ENCODE measurements at places on chromosomes 11 and 22. TPM values are rescaled to one million over a fixed set of nuclear protein-coding genes. Genes with fewer than 3 reads are reported as not detected.

DNA sequence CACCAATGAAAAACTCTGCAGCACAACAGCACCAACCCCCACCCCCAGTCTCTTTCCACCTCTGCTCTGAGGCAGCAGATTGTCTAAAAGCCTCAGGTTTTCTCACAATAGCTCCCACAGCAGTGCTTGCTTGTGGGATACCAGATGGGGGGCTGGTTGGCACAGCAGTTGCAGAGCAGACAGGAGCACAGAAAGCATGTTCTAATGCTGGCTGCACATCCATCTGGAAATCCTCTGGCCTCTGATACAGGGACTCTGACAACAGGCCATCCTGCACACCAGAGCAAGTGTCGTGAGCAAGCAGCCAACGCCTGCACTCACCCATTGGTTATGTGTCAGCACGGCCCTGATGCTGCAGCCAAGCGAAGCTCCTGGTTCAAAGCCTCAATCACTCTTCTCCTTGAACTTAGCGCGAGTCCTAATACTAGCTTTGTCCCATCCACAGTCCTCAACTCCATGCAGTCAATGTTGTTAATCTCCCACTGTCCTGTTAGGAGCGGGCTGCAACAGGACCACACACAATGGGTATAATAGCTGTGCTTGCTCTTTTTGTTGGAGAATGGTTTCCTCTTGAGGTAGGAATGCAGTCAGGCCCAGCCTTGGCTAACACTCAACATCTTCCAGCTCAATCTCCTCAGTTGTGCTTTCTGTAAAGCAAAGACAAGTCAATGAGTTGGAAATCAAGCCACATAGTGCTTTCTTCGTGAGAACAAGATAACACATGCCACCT lies 30.3 kb downstream of the VSTM5 start:
- no peaks in the 10 kb centered on the region for H3K4me1 ChIP-seq
- no peak overlapping the region for H3K4me3 ChIP-seq
- peaks cover 27% of the 10 kb centered on the region for H3K36me3 ChIP-seq
- no peak overlapping the region for H3K27ac ChIP-seq

- no peak for DNase-seq
- no peak overlapping the region for H3K4me3 ChIP-seq
- no peaks in the 10 kb centered on the region for H3K36me3 ChIP-seq
- peaks cover 30% of the 10 kb centered on the region for H3K4me1 ChIP-seq
These were observed 63.5 kb upstream of the ZC3H12C start for GRCh38 chr11:110029714-110030113.

DNA sequence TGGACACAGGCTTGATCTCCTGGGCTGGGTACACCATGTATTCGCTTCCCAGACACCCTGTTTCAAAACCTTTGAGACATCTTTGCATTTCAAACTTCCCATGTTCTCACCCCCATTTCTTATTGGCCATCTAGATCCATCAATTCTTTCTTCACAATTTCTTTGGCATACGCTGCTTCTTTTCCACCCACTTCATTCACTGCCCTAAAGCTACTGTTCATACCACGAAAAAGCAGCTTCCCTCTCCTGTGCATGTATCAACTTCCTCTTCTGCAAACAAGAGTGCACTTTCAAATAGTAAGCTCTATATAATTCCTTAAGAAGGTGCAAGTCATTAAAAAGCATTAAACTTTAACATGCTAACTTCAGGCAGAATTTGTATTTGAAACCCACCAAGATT lies 21.4 kb downstream of the UVRAG start:
- H3K36me3 ChIP-seq = no peaks in the 10 kb centered on the region
- H3K4me3 ChIP-seq = no peak overlapping the region
- no peak overlapping the region for H3K27ac ChIP-seq
- H3K27me3 ChIP-seq = no peaks in the 10 kb centered on the region
- H3K4me1 ChIP-seq = peaks cover 22% of the 10 kb centered on the region

GRCh38 chr11:67007126-67007525 lies 15.8 kb upstream of the SYT12 start:
- H3K27ac ChIP-seq = no peak overlapping the region
- H3K36me3 ChIP-seq = no peaks in the 10 kb centered on the region

DNA sequence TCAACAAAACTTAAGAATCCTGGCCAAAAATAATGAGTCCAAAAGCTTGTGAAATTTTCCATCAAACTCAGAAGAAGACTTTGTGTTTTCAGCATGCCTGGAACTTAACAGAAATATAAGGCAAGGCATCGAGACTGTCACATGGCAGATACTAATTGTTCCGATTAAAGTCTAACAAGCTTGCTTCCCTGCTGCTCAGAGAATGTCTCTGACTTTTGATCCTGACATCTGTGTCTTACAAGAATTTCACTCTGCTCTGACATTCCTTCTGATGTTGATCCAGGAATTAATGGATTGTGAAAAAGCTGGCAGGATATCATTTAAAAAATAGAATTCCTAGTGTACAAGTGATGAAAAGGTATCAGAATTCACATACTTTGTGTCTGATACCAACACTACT lies 170.2 kb downstream of the DCDC1 start:
- H3K27me3 ChIP-seq = no peaks in the 10 kb centered on the region
- H3K4me1 ChIP-seq = no peaks in the 10 kb centered on the region
- no peak overlapping the region for H3K4me3 ChIP-seq

DNA sequence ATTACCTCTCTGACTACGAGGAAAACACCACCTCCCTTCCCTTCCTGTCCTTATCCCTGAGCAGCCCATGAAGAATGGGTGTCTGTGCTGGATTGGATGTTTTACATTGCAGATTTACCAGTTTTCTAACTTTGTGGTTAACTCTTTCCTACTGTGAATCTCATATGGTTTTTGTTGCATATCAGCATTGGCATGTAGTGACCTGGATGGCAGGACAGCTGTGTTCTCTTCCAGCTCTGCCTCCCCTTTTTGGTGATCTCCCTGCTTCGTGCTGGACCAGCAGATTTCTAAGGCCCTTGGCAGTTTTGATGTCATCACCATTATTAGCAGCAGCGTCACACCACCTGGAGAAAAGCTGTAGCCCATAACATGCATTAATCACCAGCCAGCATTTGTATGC lies 26.7 kb downstream of the OR6Q1 start:
- H3K4me1 ChIP-seq = peaks cover 9% of the 10 kb centered on the region
- no peak overlapping the region for H3K4me3 ChIP-seq
- DNase-seq = no peak
- no peaks in the 10 kb centered on the region for H3K27me3 ChIP-seq

DNA sequence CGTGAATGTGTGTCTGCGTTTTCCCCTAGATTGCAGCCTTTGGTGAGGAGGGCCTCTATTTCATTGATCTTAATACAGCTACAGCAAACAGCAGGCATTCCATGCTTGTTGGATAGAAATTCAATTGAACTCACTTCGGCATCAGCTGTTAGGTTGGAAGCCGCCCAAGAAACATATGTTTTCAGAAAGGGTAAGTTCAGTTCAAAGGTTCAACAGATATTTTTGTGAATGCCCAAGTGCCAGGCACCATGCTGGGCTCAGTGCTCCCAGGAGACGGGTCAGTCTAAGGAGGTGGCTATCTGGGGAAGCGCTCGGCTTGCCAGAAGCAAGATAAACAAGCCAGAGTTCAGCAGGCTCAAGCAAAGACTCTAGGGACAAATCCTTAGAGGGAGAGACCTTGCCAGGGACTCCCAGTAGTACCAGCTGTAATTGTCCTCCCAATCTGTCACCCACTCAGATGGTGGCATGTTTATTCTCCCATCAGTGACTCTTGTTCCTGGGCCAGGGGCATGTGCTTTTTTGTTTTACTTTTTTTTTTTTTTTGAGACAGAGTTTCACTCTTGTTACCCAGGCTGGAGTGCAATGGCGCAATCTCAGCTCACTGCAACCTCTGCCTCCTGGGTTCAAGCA lies 64.5 kb upstream of the LARGE1 start:
- no peak overlapping the region for H3K4me3 ChIP-seq
- H3K4me1 ChIP-seq = no peaks in the 10 kb centered on the region
- no peaks in the 10 kb centered on the region for H3K36me3 ChIP-seq
- H3K27ac ChIP-seq = no peak overlapping the region

DNA sequence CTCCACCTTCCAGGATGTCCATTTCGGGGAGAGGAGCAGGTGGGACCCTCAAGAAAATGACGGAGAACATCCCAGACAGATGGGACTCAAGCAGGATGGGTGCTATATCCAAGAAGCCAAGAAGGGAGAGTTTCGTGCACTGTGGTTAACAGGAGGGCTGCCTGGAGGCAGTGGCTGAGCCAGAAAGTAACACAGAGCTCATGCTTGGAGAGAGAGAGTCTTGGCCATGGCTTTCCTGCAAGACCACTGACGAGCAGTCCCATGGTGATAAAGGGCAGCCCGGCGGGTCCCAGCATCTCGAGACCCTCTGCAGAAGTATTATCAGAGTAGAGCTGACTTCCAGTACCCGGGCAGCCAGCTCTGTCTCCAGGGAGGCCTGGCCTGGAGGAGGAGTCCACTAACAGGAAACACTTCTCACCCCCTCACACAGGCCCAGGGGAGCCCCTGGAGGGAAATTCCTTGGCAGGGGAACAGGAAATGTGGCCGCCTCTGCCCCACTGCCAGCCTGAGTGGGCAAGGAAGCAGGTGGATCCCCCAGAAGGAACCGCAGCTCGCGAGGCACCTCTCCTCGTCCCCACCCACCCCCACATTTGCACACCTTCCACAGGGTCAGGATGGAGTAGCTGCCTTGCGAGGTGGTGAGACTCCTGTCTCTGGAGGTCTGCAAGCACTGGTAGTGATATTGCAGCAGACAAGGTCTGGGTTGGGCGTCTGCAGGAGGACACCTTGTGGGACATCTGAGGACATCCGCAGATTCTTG lies 32.2 kb downstream of the CYTH4 start:
- no peaks in the 10 kb centered on the region for H3K4me1 ChIP-seq
- H3K4me3 ChIP-seq = no peak overlapping the region
- no peak for DNase-seq
- no peaks in the 10 kb centered on the region for H3K27me3 ChIP-seq
- H3K27ac ChIP-seq = no peak overlapping the region
- H3K36me3 ChIP-seq = no peaks in the 10 kb centered on the region

- no peak for DNase-seq
- H3K36me3 ChIP-seq = no peaks in the 10 kb centered on the region
- H3K27ac ChIP-seq = no peak overlapping the region
- H3K4me1 ChIP-seq = no peaks in the 10 kb centered on the region
These were observed 198.4 kb downstream of the SBF2 start for GRCh38 chr11:10095412-10096208.

CENPM gene
- not detected for total RNA-seq

MOGAT2 gene
- not detected for total RNA-seq

SCUBE1 gene
- total RNA-seq = 187 TPM

SLC29A2 gene
- total RNA-seq = 5.4 TPM

ZBTB16 gene
- total RNA-seq = 756 TPM

FREY1 gene
- 7.2 TPM for total RNA-seq

All from tibial nerve (tissue), 4 donors.